ENCODE measurements at places on chromosomes 1 and 21. TPM values are rescaled to one million over a fixed set of nuclear protein-coding genes. Genes with fewer than 3 reads are reported as not detected.

The CD1C gene
- polyA plus RNA-seq = not detected

DNA sequence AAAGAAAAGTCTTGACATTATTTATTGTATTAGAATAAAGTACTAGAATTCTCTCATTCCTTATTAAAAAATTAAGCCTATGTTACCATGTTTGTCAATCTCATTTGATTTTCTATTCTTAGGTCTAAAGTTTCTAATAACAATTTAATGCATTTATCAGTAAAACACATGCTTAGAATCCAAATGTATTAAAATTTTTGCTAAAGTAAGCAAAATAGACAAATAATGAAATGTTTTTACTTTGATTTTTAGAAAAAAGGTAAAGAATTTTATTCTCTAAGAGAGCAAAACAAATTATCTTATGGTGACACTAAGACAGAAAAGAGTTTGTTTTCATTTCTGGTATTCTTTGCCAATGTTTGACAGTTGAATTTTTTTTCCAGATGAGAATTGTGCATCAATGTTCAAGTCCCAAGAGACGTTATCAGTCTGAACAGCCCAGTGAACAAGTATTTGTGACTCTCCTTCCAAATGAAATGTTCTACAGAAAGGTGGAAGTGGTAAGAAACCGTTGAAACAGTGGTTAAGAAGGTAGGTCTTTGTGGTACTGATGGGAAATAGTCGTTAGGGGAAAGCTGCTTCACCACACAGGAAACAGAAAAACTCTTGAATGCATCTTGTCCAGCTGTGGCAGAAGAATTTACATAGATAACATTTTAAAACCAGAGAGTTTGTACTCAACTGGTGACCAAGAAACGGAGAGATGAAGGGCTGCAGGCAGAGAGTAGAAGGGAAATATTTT is 402.5 kb downstream of the PTPRC start:
- DNase-seq = no peak
- H3K27me3 ChIP-seq = no peaks in the 10 kb centered on the region
- H3K4me1 ChIP-seq = no peaks in the 10 kb centered on the region

DNA sequence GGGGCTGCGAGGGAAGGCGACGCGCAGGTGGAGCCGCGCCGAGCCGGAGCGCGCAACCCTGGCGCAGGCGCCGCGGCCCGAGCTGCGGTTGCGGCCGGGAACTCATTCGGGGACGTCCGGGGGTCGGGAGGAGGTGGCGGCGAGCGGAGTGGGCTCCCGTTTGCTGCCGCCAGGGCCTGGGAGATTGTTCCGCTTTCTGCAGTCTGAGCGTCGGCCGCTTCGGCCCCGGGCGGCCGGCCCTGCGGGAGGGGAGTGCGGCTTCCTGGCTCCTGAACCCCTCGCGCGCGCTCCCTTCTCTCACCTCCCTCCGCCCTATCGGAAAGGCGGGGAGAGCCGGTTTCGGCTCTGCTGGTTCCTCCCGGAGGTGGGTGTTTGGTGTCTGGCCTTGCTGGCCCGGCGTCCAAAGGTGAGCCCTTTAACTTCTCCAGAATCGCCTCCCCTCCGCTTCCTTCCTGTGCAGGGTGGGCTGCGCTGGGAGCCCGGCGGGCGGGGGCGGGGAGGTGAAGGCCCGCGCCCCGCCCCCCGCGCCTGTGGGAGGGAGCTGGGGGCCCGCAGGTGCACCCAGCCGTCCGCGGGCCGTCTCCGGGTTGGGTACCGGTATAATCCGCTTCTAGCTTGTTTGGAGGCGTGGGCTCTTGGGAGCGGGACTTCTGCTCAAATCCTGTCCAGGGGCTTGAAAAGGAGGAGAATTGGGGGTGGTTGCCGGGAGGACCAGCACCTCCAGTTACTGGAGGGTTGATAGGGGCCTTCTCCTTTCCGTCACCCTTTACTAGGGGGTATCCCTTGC is 683 bp downstream of the LRRC8D start:
- peak overlapping the region; percentile 93 for H3K27ac ChIP-seq
- H3K27me3 ChIP-seq = no peaks in the 10 kb centered on the region
- no peaks in the 10 kb centered on the region for H3K36me3 ChIP-seq

DNA sequence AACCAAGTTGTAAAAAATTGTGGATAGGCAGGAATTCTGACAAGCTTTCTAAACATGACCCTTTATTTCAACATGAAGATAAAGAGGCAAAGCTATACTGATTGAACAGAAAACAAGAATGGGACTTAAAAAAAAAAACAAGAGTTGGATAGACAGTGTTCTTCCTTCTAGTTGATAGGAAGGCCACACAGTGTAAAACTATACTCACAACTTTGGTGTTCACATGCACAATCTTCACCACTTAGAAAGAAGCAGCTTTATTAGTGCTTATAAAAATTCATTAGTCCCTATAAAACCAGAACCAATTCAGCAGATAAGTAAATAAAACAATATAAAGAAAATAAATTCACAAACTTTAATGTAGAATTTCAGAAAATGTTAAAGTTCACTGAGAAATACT is 101.8 kb downstream of the AKT3 start:
- no peak overlapping the region for H3K4me3 ChIP-seq
- DNase-seq = no peak
- H3K27me3 ChIP-seq = no peaks in the 10 kb centered on the region
- no peak overlapping the region for H3K27ac ChIP-seq
- no peaks in the 10 kb centered on the region for H3K36me3 ChIP-seq

DNA sequence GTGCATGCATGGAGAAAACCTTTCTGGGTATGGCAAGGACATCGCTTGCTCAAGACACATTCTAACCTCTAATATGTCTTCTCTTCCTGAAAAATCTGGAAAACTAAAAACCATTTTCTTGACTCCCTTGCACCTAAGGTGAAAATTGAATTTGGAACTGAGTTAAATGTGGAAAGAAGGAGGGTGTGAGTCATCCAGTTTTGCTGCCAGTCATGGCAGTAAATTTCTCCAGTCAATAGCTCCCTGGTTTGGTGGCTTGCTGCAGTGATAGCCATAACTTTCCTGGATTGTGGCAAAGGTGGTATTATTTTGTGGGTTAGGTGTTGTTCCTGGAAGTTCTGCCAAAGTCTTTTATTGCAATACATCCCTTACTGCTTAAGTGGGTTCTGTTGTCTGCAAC is 2.5 kb downstream of the ZCCHC17 start:
- H3K4me1 ChIP-seq = peaks cover 9% of the 10 kb centered on the region
- no peaks in the 10 kb centered on the region for H3K27me3 ChIP-seq
- no peak for DNase-seq
- no peak overlapping the region for H3K4me3 ChIP-seq

The MSH4 gene
- 0.19 TPM for polyA plus RNA-seq

- no peak overlapping the region for H3K4me3 ChIP-seq
- no peaks in the 10 kb centered on the region for H3K36me3 ChIP-seq
- no peaks in the 10 kb centered on the region for H3K27me3 ChIP-seq
- DNase-seq = no peak
- H3K4me1 ChIP-seq = peaks cover 78% of the 10 kb centered on the region
These were observed 114.7 kb upstream of the IRF2BP2 start for GRCh38 chr1:234724516-234725176.

The C1QTNF12 gene
- polyA plus RNA-seq = 6.6 TPM

DNA sequence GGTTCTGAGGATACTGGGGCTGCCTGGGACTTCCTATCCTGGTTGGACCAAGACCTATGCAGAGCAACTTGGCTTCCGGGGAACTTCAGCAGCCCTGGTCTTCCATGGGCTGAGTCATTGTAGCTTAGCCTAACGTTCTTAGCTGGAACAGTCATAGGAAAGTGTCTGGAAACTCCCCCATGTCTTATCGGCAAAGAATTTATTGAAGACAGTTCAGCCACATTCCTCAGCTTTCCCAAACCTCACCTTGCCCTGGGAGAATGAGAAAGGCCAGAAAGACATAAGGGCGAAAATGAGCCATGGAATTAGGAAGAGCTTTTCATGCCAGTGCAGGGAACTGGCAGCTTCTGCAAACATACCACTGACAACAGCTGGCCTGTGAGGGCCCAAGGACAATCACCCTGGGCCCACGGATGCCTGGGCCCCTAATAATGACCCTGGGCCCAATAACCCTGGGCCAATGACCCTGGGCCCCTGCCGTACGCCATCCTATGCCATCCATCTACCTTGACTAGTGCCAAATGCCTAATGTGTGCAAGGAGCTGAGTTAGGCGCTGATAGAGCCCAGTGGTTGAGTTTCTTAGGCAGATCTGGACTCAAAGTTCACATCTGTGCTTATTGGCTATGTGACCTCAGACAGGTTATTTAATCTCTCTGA is 114.4 kb upstream of the GADD45A start:
- H3K4me1 ChIP-seq = peaks cover 33% of the 10 kb centered on the region
- peak; percentile 75 for DNase-seq
- no peaks in the 10 kb centered on the region for H3K27me3 ChIP-seq
- no peak overlapping the region for H3K4me3 ChIP-seq
- no peaks in the 10 kb centered on the region for H3K36me3 ChIP-seq

- H3K36me3 ChIP-seq = no peaks in the 10 kb centered on the region
- no peak for DNase-seq
- H3K27ac ChIP-seq = no peak overlapping the region
- no peak overlapping the region for H3K4me3 ChIP-seq
- H3K4me1 ChIP-seq = no peaks in the 10 kb centered on the region
These were observed 90.0 kb downstream of the ASH1L start for GRCh38 chr1:155472491-155473083.

DNA sequence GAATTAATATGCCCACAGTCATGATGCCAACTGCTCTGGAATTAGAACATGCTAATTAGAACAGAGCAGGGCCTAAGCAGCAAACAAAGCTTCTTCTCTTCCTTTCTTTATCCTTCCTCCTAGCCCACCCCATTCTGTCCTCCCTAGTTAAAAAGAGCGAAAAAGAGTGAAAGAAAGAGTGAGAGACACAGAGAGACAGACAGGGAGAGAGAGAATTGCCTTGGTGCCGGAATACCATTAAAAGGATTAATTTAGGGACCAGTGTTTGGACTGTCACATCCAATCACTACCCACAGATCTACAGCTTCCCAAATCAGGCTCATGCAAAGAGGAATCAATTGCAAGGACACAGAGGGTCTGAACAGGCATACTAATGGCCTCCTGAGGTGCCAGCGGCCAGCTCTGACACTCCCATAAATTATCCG is 7.0 kb downstream of the ERI3 start:
- H3K27ac ChIP-seq = no peak overlapping the region
- H3K27me3 ChIP-seq = no peaks in the 10 kb centered on the region
- no peak overlapping the region for H3K4me3 ChIP-seq
- DNase-seq = no peak

DNA sequence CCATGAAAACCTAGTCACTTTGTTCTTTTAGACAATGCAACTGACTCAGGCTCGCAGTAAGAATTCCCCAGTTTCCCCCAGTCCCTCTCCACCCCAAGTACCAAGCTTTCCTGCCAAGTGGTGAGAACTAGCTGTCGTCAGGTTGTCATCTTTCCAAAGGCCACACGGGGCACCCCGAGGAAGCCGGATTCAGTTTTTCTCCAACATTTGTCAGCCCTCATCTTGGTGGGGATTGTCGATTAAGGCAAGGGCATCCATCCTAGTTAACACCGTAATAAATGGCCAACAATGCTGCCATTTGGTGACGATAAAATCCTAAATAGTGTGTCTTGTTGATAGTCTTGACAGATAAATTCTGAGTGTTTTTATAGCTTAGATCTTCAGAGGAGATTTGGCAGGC is 55.9 kb upstream of the PROX1 start:
- no peak overlapping the region for H3K27ac ChIP-seq
- DNase-seq = no peak
- H3K36me3 ChIP-seq = no peaks in the 10 kb centered on the region
- no peaks in the 10 kb centered on the region for H3K27me3 ChIP-seq

DNA sequence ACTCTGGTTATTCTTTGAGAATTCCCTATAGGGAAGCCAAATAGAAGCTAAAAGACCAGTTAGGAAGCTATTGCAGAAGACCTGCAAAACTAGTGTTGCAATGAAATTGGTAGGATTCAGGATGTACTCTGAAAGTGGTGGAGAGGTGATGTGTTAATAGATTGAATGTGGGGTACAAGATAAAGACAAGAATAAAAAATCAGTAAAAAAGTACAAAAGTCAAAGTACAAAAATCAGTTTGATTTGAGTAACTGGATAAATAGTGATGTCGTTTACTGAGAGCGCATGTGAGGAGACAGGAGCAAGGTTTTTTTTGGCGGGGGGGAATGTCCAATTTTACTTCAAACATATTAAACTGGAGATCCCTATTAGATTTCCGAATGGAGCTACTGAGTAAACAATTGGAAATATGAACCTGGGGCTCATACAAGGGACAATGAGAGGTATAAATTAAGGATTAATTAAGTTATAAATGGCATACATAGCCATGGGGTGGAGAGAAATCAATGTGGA is 2.5 kb upstream of the DCAF8 start:
- no peak for DNase-seq
- no peak overlapping the region for H3K4me3 ChIP-seq
- no peaks in the 10 kb centered on the region for H3K36me3 ChIP-seq
- H3K4me1 ChIP-seq = peaks cover 6% of the 10 kb centered on the region
- no peak overlapping the region for H3K27ac ChIP-seq

DNA sequence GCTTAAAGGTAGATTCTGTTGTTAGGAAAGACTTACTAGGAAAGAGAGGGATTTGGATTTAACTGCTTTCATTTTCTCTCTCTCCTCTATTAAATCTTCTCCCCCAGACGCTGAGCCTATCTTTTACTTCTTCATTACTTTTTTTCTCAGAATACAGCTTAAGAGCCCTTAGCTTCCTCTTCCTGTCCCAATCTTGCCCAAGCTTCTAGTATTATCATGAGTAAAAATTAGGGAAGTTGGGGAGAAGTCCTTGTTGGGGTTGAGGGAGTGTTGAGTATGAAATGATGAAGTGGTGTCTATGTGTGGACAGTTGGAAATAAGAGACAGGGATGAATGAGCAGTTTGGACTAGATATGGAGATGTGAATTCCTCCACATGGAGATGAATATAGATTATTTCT is 35.0 kb downstream of the ACP6 start:
- H3K4me3 ChIP-seq = no peak overlapping the region
- DNase-seq = no peak
- no peaks in the 10 kb centered on the region for H3K36me3 ChIP-seq
- no peaks in the 10 kb centered on the region for H3K27me3 ChIP-seq
- H3K27ac ChIP-seq = no peak overlapping the region

DNA sequence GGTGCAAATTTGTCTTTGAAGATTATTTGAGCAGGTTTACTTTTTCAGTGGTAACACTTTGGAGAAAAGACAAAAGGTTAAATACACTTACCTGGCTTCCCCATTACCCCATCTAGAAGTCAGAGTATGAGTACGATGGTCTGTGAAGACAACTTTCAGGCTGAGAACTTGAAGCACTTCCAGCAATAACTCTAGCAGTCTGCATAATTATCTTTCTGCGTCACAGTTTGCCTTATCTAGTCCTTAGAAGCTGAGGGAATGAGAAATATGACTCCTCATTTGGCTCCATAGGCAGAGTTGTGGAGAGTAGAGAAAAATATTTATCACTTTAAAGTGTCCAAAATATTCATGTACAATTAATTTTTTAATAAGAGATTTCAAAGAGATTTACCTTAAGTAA is 323.4 kb upstream of the CAMK1G start:
- no peaks in the 10 kb centered on the region for H3K27me3 ChIP-seq
- no peak overlapping the region for H3K4me3 ChIP-seq
- no peak overlapping the region for H3K27ac ChIP-seq
- H3K4me1 ChIP-seq = no peaks in the 10 kb centered on the region
